Right hindlimb (tissue), 1 donor: ENCODE measurements at places on chromosomes 12 and 14.

- DNase-seq: no peak
These were observed 18.6 kb downstream of the RASSF8 start for GRCh38 chr12:25977047-25977446.

- no peak for DNase-seq
These were observed 136.1 kb downstream of the ASCL1 start for GRCh38 chr12:103093499-103094106.

DNA sequence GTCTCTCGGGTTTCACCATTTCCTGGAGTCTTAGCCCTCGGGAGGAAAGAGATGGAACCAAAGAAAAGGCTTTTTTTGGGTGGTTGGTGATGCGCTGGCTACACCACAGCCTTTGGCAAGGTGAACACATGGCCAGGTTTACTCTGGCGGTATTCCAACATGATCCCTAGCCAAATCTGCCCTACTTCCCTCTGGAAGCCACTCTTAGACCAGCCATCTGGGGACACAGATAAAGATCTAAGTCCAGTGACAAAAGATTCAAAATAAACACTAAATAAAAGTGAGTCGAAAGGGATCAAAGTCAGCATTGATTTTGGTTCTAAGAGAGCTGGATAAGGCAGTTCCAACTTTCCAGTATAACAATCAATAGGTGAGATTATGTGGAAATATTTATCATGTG is 694.5 kb downstream of the VRK1 start:
- no peak for DNase-seq

DNA sequence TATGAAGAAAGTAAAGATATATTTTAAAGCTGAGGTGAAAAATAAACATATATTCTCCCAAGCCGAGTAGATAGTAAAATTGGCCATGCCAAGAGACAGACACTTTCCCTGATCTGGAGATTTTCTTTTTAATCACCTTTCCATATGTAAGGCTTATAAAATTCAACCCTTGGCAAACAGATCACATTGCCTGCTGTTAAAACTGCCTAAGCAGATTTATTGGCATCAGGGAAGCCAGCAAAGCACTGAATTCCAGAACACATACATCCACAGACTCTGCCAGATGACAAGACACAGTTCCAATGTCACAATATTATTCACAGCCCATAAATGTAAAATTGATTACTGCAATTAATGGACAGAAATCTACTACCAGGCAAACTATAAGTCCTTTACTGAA is 78.2 kb upstream of the GARIN2 start:
- DNase-seq: no peak

GRCh38 chr12:2498964-2499500 is 295.7 kb upstream of the FKBP4 start:
- no peak for DNase-seq

DNA sequence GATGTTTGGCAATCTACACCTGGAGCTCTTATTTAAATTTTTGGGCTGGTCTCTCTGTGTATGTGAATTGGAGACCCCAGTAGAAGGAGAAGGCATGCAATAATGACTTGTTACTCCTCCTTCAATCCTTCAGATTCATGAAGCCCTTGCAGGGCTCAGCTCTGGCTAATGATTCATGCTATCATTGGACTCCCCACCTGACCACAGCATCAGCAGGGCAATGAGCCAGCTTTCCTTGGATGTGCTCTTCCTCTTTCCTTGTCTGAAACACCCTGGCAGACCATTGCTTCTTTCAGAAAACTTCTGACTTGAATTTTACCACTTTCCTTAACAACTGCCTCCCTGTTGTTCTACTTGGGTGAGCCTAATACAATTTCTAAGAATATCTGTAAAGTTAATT is 1019.2 kb downstream of the AACS start:
- no peak for DNase-seq

DNA sequence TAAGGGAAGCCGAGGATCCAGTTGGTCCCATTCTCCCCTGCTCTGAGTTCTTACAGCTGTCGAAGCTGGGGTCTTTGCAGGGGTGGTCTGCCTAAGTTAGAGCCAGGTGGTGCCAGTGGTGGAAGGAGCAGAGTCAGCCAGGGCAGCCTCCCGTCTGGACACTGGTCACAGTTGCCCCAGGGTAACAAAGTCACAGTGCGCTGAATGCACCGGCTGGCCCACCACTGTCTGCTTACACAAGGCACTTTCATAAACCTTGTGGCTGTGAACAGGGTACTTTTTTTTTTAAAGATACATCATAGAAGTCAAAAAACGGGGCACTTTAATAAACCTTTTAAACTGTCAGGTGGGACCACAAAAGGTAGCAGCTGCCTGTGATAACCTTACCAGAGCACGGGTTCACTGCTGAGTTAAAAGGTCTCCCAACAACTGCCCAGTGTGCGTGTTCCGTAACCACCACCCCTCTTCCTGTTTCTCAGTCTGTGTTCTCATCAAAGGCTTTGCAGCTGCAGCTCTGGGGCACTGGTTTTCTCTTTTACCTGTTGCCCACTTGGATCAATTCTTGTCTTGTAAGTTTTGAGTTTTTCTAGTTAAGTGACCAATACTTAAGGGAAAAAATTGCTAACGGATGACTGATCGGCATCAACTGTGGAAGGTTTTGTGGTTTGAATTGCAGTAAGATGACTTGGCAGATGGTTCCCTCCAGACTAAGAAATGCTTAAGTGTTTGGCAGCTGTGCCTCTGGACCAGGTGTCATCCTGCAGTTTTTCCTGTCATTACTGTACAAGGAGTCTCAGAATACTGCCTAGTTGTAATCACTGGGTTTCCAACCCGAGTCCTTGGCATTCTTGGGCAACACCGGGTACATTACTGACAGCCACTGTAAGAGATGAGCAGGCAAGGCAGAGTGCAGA is 55.9 kb downstream of the DYNC1H1 start:
- no peak for DNase-seq

DNA sequence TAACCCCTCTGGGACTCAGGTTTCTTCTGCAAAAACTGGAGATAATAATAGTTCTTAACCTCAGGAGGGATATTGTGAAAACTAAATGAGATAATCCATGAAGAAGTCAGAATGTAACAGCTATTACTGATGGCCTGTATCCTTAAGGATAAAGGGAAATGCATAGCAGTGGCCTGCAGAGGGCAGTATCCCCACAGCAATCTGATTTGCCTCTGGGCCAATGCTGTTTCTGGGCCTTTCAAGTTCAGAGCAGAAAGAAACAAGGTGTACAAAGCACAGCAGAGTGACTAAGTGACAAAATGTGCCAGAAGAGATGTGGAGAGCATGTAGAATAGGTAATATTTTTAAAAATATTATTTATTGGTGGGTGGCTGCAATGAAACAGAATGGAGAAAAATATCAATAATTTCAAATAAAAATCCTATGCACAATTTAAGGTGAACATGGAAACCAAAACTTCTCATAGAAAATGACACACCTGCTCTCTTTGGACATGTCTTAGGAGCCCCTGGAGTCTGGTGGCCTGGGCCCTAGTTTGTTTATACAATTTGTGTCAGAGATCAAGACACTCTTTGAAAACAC is 90.3 kb downstream of the C12orf75 start:
- peak; percentile 80 for DNase-seq

GRCh38 chr12:96343347-96343954 is 56.8 kb downstream of the CDK17 start:
- DNase-seq: no peak

DNA sequence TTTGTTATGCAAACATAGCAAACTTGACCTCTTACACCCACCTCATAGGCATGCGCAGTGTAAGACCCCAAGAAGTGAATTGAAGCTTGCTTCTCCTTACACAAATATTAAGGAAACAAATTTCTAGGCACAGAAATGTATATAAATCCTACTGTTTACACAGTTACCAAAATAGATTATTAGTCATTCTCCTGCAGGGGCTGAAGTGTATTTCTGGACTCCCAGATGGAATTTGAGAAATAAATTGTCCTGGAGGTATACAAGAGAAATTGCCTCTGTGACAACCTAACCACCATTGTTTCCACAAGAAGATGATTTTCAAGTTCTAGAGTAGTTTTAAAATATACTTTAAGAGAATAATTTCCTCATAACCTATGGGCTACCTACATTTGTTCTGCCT is 656.0 kb upstream of the MDGA2 start:
- DNase-seq: no peak

DNA sequence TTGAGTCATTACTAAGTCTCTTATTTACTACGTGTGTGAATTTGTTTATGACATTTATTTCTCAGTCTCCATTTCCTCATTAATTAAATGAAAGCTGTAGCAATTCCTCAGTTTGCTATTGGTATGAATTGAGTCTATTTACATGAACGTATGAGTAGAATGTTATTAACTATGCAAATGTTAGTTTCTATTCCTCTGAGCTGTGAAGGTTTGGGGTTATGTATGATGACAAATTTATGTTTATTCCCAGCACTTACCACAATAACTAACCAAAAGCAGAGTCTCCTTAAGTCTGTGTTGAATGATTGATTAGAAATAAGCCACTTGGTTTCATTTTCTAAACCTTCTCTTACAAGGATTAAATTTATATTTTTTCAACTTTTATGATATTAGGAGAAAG is 1340.9 kb downstream of the FSCB start:
- no peak for DNase-seq

GRCh38 chr12:52207895-52208294 is 16.1 kb upstream of the KRT80 start:
- peak; percentile 76 for DNase-seq

- no peak for DNase-seq
These were observed 20.4 kb upstream of the LGMN start for GRCh38 chr14:92768795-92769194.

GRCh38 chr12:127311720-127312364 is 955.1 kb upstream of the TMEM132C start:
- DNase-seq: no peak

DNA sequence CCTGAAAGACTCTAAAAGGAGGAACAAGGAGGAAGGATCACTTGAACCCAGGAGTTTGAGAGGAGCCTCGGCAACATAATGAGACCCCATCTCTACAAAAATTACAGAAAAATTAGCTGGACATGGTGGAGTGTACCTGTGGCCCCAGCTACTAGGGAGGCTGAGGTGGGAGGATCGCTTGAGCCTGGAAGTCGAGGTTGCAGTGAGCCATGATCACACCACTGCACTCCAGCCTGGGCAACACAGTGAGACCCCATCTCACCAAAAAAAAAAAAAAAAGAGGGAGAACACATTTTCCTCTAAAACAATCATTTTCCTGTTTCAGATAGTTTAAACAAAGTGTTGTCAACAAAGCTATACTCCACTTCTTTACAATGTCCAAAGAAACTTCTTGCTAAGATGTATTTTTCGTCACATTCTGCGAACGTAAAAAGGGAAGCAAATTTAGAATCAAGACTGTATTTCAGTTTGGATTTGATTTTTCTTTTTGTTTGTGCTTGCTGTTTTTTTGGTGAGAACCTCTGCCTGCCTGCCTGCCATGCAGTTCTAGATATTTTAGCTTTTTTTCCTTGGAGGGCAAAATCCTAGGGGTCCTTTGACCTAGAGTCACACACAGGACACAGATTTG is 5.1 kb downstream of the HCAR1 start:
- no peak for DNase-seq

DNA sequence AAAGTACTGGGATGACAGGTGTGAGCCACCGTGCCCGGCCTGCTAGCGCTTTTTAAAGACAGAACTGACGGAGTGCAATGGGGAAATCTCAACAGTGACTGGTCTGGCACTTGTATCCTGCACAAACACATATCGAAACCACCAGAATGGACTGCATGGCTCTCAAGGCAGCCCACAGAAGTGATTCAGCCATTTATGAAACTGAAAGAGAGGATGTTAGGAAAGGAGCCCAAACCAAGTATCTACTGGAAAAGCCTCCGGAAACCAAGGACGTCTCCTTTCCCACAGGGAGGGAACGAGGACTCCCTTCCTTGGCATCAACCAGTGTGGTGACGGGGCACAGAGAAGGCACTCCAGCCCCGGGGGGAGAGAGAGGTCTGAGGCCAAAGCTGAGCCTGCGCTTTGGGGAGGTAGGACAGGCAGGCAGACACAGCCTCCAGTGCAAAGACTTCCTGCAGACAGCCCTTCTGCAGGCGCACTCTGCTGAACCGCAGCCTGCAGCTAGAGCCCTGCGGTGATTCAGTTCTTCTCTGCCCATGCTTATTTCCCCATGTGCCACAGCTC is 16.5 kb downstream of the SLC15A4 start:
- DNase-seq: no peak

DNA sequence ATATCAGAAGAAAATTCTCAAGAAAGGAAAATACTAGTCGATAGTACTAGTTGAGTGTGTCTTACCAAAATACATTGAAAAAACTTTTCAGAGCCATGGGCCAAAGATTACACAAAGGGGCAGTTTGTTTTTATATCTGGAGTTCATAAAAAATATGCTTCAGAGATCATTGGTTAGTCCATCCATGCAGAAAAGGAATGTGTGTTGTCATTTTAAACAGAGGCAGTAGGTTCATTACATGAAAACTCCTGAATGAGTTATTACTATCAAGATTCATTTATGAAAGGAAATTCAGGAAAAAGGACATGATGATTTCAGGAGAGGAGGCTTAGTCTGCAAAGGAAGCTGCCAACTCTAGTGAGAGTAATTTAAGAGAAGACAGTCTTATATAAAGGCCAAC is 354.8 kb downstream of the AEBP2 start:
- no peak for DNase-seq

- DNase-seq: no peak
These were observed 38.7 kb downstream of the STK38L start for GRCh38 chr12:27282754-27283153.

GRCh38 chr12:124713436-124714082 is 146.1 kb upstream of the NCOR2 start:
- peak; percentile 63 for DNase-seq

DNA sequence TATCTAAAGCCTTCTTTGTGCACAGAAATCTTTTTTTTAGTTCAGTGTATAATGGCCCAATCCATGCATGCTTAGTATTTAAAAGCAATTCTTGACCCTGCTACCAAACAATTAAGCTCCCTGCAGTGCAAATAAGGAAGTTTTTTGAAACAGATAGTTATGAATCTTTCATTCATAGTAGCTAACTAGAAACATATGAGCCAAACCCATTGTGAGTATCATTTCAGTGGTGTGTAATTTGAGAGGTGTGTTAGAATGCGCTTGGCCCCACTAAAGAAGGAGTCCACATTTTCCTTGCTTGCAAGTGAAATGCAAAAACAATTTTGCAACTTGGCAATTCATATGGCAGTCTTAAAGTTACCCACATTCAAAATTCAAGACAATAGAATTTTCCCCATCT is 14.4 kb downstream of the EPS8 start:
- DNase-seq: no peak

- DNase-seq: peak; percentile 76
These were observed 31.9 kb upstream of the ZFP36L1 start for GRCh38 chr14:68824517-68825347.

GRCh38 chr12:122852336-122853275 is 17.3 kb downstream of the HIP1R start:
- no peak for DNase-seq

DNA sequence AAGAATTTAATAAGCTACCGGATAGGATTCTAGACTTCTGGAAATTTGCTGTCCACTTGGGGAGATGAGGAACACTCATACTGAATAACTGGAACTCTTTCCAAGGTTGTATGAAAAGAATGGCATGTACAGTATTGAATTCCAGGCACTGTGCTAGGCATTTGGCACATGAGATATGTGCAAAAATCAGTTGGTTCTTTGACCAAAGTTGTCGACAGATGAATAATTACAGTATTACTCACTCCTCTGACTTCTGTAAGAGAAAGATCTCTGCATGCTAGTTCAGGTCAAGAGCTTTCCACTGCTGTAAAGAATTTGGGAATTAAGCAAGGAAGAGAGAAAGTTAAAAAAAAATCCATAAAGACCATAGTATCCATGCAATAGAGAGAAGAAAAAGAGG is 764.7 kb downstream of the BCL11B start:
- DNase-seq: no peak

GRCh38 chr12:54368709-54369596 is 4.7 kb upstream of the GPR84 start:
- DNase-seq: peak; percentile 96

- DNase-seq: no peak
These were observed 5.2 kb upstream of the ITGA5 start for GRCh38 chr12:54424224-54424623.
